ENCODE measurements at places on chromosomes 6 and 20. TPM values are rescaled to one million over a fixed set of nuclear protein-coding genes. Genes with fewer than 3 reads are reported as not detected.

DNA sequence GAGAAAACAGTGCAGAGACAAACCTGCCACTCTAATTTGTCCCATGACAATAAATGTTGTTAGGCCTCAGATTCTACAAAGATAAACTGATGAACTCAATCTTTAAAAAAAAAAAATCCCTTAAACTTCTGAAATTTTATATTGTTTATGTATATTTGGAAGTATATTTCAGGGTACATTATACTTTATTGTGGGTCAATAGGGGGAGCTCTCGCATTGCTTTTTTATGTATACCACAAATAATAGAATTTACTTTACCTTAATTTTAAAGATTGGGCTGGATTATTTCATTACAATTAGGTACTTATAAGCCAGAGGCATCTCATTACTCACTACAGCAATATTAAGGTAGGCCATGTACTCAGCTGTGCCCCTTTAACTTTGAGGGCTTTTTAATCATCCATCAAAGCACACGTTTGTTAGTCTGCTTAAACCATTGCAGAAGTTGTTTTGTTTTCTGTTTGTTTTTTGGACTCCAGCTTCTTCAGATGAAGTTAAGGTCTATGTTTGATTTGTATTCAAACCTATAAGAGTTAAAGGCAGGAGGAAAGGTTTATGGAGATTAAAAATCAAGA lies 56.3 kb upstream of the EYA4 start:
- peak; percentile 37 for DNase-seq

GRCh38 chr6:90412538-90413369 lies 116.1 kb upstream of the BACH2 start:
- no peak for DNase-seq

Gene FAM83C
- 0.17 TPM for polyA plus RNA-seq

DNA sequence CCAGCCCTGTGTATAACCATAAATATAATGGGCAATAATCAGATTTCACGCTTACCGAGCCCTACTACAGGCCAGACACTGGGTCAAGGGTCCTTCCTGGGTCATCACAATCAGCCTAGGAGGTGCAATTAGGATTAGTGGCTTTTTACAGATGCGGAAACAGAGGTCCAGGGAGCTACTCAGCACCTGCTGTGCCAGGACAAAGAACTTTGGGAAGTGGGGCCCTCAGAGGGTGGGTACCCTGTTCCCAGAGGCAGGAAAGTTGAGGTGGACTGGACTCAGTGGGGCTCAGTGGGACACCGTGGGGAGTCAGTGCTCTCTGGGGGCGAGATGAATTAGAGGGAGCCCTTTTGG lies 77.2 kb downstream of the CEBPB start:
- DNase-seq: no peak

Gene PTCRA
- not detected for polyA plus RNA-seq

- DNase-seq: no peak
Observed at GRCh38 chr20:50533464-50533863, 23.3 kb downstream of the PTPN1 start.

GRCh38 chr20:30506100-30506499 lies 751.4 kb upstream of the DEFB115 start:
- DNase-seq: no peak
